ENCODE measurements at places on chromosomes 6 and 20.

GRCh38 chr20:63568986-63569949, 4.8 kb downstream of the HELZ2 start:
- DNase-seq: no peak

- no peak for DNase-seq
Measured at GRCh38 chr6:14108571-14109410, 8.8 kb upstream of the CD83 start.

GRCh38 chr6:123715006-123715863, 78.5 kb upstream of the TRDN start:
- no peak for DNase-seq

DNA sequence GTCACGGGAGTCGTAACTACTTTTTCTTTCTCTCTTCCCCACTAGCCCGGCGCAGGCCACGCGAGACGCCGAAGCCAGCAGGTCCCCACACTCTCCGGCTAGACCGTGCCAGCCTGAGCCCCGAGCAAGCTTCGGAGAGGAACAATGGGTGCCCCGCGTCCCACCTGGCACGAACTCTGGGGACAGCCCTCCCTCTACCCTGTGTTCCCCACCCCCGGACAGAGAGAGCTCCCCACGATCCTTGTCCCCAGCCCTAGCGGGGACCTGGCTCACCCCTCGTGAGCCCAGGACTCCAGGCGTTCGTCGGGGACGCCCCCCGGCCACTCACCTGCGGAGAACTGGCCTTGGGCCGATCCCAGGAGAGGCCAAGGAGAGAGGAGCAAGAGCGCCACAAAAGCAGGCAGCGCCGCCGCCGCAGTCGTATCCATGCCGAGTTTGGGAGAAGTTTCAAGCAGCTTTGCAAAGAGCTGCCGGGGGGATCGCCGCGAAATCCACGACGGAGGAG, 416 bp downstream of the PTPRK start:
- peak; percentile 7 for DNase-seq

DNA sequence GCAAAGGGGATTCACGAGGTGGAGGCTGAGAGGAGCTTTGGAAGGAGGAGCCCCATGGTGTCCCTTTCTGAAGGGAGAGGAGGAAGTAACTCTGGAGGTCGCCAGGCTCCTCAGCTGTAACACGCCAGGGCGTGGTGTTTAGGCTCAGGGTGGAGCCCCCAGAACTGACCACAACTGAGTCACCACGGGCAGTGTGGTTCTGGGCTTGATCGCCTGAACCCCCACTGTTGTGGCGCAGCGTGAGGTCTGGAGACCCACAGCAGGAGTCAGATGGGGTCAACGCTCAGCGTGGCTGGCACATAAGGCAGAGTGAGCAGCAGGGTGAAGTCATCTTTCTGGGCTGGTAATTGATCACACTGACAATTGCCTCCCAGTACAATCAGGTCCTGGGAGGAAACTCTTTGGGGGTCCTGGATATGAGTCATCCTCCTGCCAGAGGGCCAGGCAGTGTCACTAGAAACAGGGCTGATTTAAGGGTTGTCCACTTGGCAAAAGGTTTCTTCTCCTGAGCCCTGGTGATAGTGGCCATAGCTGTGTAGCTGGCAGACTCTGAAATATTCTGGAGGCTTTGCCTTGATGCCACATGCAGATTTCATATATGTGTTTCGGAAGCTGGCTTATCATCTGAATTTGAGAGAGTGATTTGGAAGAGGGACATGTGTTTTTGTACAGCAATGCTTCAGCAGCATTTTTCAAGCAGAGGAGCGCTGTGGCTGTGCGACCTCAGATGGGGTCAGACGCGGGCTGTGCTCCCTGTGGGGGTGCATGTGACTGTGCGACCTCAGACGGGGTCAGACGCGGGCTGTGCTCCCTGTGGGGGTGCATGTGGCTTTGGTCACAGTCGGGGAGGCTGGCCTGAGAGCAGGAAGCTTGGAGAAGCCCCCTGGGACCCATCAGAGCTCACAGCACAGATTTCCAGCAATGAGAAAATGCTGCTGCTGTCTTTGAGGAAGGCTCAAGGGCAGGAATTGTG, 50.0 kb downstream of the SYNJ2 start:
- no peak for DNase-seq

DNA sequence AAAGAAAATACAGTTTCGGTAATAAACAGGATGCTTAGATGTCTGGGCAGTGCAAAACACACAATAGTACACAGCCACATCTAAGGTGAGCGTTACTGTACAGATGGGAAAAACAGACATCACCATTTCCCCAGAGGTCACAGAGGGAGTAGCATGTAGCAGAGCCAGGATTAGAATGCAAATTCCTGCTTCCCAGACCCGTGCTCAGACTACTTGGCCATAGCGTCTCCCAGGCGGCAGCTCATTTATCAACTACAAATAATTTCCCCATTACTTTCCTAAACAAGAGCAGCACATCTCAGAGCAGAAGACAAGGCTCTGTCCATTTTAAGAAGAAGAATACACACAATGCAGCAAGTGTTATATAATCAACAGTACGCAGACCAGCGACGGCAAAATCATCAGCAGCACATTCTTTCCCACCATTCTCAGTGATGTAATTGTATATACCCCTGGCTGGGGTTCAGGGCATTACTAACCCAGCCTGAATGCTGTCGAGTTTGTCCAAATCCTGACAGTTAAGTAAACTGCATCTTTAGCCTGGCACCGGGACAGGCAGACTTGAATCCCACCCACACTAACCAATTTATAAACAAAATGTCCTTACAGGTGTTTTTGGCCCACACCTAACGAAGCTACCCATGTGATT, 61.9 kb downstream of the CNKSR3 start:
- DNase-seq: no peak

All from stimulated activated CD8-positive, alpha-beta memory T cell treated with anti-CD3 and anti-CD28 coated beads, Interleukin-15, amount 100 ng/mL, for 4 hours (primary cell).